Lung (tissue), 17 donors: ENCODE measurements at places on chromosomes 3 and 15.

DNA sequence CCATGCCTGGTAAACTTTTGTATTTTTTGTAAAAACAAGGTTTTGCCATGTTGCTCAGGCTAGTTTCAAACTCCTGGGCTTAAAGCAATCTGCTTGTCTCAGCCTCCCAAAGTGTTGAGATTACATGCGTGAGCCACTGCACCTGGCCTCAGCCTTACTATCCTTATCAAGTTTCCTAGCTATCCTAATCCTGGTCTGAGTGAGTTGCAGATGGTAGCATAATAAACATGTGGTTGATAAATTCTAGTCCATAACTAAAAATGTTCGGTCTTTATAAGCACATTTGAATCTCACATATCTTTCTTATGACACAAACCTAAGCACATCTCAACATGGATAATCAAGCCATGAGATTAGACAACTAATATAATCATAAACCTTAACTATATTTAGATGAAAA is 18.5 kb downstream of the NPHP3 start:
- no peak for DNase-seq

- DNase-seq = no peak
Observed at GRCh38 chr15:57102858-57103257, 184.4 kb downstream of the TCF12 start.

- DNase-seq = no peak
Observed at GRCh38 chr3:82141592-82141991, 380.1 kb upstream of the GBE1 start.

DNA sequence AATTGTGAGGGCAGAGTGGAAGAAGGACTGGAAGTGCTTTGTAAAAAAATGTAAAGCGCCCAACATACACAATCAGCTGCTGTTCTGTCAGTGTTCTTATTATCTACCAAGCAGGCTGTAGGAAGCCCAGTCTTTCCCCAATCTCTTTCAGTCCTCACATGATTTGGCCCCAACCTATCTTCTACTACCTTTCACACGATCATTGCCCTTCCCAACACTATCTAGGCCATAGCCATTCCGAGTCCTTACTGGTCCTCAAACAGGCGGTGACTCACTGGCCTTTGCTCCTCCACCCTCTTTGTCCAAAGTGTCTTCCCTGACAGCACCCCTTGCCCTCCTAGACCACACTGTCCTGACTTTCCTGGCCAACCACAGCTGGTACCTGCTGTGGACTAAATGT is 861 bp upstream of the RFT1 start:
- DNase-seq = no peak

GRCh38 chr3:113654310-113654709 is 42.1 kb downstream of the USF3 start:
- DNase-seq = no peak
